ENCODE measurements at places on chromosomes 7 and 10.

- no peak for DNase-seq
These were observed 93.7 kb downstream of the CFAP58 start for GRCh38 chr10:104447331-104447730.

DNA sequence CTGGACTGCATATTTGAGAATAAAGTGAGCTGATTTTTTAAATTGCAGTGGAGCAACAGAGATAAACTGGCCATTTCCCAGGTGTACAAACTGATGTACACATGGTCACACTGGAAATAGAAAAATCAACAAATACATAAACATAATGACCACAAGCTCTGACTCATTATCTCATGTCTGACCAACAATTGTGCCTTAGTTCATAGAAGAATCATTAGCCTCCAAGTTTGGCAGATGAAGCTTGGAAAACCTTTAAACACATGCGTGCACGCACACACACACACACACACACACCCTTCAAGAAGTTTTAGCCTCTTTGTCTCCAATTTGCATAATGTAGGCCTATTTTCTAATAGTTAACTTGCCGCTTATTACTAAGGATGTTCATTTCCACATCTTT lies 308.9 kb upstream of the POM121L12 start:
- DNase-seq: no peak

DNA sequence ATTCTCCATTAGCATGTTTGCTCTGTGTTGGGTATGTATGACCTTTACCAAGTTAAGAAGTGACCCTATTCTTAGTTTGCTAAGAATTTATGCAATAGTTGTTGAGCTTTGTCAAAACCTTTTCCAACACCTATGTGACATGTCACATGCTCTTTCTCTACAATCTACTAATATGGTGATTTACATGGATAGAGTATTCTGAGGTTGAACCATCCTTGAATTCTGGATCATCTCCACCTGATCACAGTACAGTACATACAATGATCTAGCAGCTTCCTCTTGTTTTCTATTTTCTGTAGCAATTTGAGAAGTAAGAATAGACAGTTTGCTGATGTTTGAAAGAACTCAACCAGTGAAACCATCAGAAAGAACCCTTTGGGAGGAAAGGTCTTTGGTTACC lies 101.2 kb upstream of the PDGFA start:
- no peak for DNase-seq

- no peak for DNase-seq
These were observed 49.7 kb upstream of the TARP start for GRCh38 chr7:38323156-38323555.

DNA sequence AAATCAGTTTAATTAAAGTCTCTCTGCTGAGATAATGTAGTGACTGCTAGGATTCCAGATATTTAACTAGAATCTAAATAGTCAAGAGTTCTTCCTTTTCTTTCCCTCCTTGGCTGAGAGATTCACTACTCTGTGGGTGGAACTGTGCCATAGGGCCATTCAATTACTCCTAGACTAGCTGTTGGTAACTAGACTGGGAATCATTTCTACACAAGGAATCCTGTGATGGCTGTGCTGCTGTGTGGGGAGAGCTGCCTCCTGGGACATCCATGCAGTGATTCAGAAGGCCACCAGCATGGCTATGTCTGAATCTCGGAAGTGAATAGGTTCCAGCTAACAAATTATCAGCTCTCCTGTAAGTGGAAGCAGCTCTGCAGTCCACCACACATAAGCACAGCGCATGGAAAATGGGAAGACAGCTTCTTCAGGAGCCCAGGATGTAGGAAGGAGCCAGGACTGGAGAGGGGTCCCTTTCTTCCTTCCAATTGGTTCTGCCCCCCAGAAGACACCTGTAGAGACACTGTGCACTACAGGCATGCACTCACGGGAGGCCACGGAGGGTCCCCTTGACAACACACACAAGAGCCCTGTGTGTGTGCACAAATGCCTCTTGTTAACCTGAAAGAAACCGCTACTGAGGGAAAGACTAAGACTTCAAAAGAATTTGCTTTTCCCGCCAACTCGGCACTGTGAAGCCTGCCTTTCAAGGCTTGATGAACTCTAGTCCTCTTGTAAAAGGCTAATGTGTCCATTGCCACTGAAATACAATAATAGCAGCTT lies 66.5 kb downstream of the SCRN1 start:
- DNase-seq: no peak

GRCh38 chr7:54465095-54465494 lies 77.1 kb upstream of the VSTM2A start:
- no peak for DNase-seq

DNA sequence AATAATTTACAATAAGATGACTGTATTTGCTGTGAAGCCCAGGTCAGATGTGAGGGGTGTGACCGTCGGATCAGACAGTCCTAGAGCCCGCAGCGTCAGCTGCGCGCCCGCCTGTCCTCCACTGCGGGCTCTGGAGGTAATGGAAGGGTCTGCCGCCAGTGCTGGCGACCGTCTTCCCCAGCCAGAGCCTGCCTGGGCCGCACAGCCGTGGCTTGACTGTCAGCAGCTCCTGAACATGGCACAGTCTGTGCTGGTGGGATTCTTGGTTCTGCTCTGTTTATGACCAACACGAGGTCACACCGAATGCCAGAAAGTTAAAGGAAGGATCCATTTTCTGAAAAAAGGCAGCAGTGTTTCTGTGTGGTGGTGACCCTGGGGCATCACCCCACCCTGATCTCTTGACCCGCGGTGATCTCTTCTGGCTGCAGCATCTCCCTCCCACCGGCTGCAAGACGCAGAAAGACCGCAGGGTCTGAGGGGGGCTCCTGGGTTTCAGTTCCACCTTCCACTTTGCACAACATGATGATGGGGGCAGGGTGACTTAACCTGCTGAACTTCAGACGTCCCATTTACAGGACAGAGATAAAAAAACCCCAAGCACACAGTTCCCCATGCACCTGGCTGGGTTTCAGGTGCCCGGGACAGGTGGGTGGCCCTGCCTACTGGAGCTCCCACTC lies 103.7 kb downstream of the DNAJB6 start:
- no peak for DNase-seq

- DNase-seq: no peak
These were observed 124.7 kb downstream of the GRM3 start for GRCh38 chr7:86768394-86768793.

GRCh38 chr10:132229834-132230556 lies 43.2 kb downstream of the DPYSL4 start:
- no peak for DNase-seq

DNA sequence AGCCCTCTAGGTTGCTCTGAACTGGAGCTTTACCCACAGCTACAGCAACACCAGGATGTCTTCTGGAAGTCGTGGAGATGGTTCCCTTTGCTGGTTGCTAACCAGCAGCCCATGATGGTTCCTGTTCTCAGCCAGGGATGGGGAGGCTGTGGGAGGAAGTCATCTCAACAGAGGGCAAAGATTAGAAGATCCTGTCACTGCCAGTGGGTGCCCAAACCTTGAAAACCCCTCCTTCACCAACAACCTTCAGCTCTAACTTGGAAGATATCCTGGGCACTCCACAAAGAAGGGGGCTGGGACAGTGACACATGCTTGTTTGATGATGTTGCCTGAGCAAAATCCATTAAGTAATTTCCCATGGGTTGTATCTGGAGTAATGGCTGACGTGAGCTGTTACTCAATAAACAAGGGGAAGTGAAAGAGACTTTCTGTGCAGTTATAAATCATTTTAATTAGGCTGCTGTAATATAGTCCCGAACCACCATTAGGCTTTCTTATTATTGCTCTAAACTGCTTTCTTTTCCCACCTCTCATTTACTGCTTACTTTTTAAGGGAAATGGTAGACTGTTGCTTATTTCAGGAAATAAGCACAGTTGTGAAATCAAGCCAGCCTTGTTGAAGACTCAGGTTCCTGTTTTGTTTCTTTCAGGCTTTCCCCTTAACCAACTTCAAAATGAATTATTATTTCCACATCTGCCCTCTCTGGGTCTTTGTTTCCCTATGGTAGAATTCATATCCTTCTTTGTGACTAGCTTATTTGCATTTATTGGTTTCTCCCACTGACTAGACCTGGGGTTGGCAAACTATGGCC lies 124.8 kb downstream of the PPP1R17 start:
- DNase-seq: peak; percentile 30

DNA sequence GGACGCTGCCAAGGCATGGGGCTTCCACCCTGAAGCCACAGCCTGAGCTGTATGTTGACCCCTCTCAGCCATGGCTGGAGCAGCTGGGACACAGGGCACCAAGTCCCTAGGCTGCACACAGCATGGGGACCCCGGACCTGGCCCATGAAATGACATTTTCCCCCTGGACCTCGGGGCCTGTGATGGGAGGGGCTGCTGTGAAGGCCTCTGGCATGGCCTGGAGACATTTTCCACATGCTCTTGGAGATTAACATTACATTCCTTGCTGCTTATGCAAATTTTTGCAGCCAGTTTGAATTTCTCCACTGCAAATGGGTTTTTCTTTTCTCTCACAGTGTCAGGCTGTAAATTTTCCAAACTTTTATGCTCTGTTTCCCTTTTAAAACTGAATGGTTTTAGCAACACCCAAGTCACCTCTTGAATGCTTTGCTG lies 463.6 kb downstream of the ZWINT start:
- DNase-seq: peak; percentile 55

- no peak for DNase-seq
These were observed 38.1 kb downstream of the KIAA1549 start for GRCh38 chr7:138943061-138943460.

DNA sequence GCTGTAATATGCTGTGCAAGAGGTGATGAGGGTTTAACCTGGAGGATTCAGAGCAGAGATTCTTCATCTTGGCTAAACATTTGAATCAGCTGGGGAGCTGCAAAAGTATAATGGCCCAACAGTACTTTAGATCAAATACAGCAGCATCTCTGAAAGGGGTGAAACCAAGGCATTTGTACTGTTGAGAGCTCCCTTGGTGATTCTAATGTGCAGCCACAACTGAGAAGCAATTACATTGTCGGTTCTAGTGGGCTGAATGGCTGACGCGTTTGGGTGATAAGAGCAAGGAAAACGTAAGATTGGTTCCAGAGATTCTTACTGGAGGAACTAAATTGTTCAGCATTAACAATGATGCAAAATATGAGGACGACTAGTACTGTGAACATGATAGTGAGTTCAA lies 269.7 kb downstream of the AGMO start:
- no peak for DNase-seq

DNA sequence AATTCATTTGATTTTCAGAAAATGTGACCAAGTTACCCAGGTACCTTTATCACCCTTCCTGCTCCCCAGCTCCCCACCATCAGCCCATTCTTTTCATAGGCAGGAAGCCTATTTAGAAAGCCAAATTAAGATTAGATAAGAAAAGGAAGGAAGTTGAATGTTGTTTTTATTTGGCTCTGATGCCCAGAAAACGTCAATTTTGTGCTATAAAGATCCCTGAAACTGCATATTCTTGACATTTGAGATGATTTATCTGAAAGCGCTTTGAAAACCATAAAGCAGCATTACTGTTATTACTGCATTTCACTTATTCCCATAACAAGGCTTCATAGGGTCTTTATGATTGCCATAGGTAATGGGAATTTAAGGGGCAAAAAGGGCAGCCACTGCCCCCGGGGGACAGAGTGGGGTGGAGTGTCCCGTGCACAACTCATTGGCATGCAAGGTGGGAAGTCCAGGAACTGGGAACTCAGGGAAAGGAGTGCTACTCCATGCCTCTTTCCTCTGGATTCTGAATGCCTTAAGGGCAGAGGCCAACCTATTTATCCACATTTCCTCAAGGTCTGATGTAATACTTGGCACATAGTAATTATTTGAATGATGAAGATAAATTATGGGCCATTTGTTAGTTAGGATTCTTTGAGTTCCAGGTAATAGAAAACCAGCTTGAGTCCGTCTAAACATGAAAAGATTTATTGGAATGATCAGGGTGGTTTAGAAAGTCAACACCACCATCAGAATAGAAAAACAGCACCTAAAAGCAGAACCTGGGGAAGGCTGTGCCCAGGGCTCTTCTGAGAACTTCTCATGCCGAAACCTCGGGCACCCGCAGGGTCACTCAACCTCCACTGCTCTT lies 100.6 kb upstream of the ELMO1 start:
- DNase-seq: no peak

DNA sequence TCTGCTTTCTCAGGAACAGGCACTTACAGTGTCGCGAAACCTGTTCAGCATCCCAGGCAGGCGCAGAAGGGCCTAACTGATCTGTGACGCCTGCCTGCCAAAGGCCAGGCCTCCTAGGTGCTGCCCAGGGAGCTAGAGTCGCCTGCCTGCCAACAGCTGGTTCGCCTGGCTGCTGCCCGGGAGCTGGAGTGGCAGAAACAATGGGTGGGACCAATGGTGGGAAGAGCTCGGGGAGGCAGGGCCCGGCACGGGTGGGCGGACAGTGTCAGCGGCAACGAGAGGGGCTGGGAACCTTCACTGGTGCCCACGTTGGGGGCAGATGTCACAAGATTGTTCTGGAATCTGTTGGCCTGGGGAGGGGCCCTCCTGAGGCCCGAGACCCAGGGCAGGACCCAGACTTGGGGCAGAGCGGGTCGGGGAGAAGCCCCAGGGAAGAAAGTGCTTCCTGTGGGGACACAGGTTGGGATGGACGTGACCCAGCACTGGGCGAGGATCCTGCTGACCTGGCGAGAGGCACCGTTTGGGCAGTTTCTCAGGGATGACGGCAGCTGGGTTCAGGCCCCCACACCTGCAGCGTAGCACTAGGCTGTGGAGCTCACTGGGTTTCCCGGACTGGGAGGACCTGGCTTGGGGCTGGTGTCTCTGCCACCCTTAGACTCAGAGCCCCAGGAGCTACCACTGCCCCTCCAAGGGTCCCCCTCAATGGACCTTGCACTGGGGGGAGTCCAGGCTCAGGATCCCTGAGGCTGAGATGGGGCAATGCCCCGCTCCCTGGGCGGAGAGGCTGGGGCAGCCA lies 181.8 kb downstream of the ELFN1 start:
- DNase-seq: no peak

DNA sequence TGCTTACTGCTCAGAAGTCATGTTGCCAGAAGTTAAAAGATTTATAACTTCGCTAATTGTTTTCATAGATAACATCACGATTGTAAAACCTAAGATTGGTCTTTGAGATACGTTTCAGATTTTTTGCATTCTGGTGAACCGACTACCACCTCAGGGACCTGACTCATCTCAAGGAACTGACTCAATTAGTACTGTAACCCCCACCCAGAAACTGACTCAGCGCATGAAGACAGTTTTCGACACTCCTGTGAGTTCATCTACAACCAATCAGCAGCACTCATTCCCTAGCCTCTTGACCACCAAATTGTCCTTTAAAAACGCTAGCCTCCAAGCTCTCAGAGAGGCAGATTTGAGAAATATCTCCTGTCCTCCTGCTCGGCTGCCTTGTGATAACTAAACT lies 72.3 kb downstream of the ELMO1 start:
- no peak for DNase-seq

- no peak for DNase-seq
These were observed 40.0 kb downstream of the ETV1 start for GRCh38 chr7:13949445-13949844.

GRCh38 chr10:122716025-122716424 lies 16.4 kb upstream of the C10orf120 start:
- DNase-seq: no peak

DNA sequence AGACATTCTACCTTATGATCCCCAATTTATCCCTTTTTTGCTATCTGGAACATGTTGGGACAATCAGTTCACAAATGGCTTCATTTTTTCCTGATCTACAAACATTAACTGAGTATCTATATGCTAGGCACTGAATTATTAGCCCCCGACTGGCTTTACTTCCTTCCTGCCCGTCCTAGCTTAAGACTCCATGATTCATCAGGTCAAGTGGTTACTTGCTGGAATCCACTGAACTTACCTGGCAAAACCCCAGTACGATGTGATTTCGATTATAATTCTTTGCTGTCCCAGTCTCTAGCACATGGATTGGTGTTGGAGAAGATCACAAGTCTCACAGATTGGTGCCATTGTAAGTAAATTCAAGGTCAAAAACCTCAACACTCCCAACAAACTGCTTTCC lies 77.1 kb downstream of the ORC5 start:
- DNase-seq: no peak

- DNase-seq: no peak
These were observed 281.8 kb downstream of the PAXIP1 start for GRCh38 chr7:154721086-154721485.
